Stimulated activated CD4-positive, alpha-beta T cell treated with anti-CD3 and anti-CD28 coated beads, Interleukin-15, amount 100 ng/mL, for 1 hour (primary cell): ENCODE measurements at places on chromosomes 1 and 21.

DNA sequence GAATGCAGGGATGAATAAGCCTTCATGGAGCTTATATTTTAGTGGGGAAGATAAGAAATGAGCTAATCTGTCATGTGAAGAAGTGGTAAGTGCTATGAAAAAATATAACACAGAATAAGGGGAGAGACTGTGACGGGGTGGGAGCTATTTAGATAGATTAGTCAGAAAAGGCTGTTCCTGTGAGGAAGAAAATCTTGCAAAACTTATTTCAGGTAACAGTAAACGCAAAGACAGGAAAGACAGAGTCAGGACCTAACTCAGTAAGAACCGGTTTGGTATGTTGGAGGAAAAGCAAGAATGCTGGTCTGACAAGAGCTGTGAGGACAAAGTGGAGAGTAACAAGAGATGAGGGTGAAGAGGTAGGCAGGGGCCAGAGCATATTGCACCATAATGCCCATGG is 22.0 kb downstream of the GNAI3 start:
- DNase-seq = no peak

DNA sequence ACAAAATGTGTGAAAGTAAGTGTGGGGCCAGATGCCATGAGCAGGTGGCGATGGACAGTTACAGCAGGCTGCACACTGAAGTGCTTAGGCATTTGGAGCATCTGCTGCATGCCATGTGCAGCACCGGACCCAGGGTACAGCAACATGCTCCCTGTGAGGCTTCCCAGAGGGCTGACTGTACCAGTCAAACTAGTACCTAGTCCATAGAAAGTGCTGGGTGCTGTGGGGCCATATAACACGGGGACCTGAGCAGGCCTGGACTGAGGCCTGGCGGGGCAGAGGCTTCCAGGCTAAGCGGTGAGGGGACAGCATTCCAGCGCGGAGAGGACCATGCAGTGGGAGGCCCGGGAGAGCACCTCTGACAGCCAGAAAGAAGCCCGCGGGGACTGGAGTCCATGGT is 29.9 kb upstream of the PKP1 start:
- DNase-seq = no peak

GRCh38 chr1:2865571-2866421 is 64.3 kb upstream of the TTC34 start:
- DNase-seq = no peak

- DNase-seq = no peak
Measured at GRCh38 chr1:9603766-9604753, 15.3 kb downstream of the TMEM201 start.

GRCh38 chr1:109255097-109255651 is 5.8 kb downstream of the CELSR2 start:
- no peak for DNase-seq

GRCh38 chr1:173329726-173330125 is 122.6 kb upstream of the TNFSF4 start:
- DNase-seq = no peak

DNA sequence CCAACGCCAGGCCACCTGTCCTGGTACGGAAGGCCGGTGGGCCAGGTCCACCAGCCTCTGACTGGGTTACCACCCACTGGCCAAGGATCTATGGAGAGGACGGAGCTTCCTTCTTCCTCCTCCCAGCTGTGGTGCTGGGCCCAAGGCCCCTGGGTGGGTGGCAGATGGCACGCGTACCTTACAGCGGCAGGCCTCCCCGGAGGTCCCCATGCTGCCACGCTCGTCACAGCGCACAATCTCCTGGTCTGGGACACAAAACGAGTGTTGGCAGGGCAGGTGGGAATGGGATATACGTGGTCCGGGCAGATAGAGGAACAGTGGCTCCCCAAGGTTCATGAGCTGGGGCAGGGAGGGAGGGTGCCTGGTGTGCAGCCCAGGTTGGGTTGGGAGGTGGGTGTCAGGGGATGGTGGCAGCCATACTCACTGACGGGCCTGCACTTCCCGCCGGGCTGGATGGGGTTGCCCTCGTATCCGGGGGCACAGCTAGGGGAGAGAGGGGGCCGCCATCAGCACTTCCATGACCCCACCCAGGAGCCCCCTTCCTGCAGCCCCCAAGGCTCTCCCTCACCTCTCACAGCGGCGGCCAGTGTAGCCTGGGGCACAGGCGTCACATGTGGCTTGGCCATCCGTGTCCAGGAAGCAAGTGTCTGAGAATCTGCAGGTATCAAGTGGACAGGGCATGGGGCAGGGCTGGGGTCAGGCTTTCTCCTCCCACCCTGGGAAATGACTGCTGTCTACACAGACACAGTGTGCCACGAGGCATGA is 58.9 kb downstream of the HSPG2 start:
- DNase-seq = no peak

- no peak for DNase-seq
Measured at GRCh38 chr1:151416231-151416630, 16.9 kb downstream of the PSMB4 start.
